ENCODE measurements at places on chromosomes 4 and X.

DNA sequence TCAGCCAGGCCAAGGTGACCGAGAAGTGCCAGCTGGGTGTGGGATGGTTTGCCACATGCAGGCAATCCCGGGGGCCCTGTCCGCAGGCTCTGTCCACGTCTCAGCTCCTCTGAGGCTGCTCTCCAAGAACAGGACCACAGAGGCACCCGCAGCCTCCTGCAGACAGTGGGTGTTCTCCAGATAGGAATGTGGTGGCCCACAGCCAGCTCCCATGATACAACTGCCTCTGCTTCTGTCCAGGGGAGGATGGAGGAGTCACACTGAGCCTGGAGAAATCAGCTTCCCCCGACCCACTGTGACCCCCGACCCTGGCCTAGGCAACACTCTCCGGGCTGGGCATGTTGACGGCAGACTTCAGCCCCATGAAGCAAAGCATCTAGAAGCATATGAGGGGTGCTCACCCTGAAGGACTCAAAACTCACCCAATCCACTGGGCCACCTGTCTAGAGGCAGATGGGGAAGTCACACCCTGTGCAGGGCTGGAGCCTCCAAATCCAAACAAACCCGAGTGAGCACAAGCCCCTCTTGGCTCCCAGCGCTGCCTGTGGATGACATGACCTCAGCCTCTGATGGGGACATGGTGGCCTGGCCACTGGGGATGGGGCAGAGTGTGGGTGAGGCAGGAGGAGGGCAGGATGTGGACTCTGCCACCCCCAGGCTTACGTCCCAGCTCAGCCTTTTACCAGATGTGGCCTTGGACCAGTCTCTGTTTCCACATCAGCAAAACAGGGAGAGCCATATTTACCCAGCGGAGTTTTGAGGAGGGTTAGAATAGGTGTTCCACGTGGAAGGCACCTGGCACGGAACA is 102.3 kb downstream of the PSAPL1 start:
- peak; percentile 14 for DNase-seq

DNA sequence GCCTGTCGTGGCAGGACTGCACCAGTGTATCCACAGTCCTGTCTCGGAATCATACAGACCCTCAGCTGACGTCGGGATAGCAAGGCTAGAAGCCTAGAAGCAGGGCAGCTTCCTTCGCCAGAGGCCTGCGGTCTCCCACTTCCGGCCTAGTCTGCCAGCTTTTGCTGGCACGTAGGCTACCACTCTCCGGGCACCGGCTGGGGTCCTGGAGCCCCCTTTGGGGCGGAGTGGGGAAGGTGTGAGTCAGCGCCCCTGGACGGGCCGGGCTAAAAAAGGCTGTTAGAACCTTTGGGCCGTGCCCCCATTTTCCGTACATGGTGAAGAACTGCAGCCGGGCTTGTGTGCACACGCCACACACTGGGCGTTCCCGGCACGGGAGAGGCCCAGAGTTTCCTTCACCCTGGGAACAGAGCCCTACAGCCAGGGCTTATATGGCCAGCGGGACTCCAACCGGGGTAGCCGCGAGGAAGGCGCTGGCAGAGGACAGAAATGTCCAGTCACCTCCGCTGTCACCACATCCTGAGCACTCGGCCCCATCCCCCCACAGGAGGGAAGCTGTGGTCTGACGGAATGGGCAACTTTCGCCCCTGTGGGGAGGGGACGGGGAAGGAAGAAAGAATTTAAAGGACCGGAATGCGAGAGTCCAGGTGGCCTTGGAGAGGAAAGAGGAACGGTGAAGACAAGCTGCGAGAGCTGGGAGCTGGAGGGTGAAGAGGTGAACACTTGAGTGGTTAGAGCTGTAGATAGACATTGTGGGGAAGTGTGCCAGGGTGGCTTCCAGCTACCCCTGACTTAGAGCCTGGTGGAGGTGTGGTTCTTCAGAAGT is 4.6 kb downstream of the MAGIX start:
- DNase-seq = no peak

GRCh38 chr4:7359400-7360062 is 75.2 kb downstream of the PSAPL1 start:
- no peak for DNase-seq

DNA sequence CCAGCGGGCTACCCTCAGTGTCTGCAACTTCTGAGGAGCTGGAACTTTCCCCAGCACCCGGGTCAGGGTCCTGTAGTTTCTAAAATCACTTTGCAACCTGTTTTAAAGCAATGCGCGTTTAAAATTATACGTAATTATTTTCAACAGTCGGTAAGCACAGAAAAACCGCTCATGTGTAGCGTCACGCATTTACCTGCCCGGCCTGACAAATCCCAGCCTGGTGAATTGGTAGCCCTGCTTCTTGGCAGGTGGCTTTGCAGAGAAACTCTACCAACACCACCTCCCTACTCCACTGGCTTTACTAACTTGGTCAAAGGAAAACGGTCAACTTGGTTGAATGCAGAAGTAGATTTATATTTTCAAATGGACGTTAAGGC is 640 bp downstream of the BANK1 start:
- no peak for DNase-seq

- no peak for DNase-seq
Observed at GRCh38 chr4:69875576-69875975, 15.6 kb upstream of the SULT1E1 start.

- no peak for DNase-seq
Observed at GRCh38 chr4:162149644-162150043, 14.2 kb downstream of the FSTL5 start.

DNA sequence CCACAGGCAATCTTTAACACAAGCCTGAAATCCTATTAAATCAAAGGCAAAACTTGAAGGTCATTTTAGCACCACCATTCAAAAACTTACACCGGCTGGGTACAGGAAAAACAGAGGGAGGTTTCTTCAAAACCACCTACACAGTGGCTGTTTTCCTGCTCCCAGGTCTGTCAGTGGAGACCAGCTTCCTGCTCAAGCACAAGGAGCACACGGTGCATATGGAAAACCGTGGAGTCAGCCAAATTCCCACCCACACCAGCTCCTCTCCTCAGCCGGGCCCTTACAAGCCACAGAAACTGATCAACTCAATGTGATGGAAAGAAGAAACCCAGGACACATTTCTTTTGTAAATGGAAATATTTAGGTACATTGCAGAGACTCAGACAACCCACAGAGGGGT is 14.3 kb upstream of the FAM241A start:
- DNase-seq = no peak

DNA sequence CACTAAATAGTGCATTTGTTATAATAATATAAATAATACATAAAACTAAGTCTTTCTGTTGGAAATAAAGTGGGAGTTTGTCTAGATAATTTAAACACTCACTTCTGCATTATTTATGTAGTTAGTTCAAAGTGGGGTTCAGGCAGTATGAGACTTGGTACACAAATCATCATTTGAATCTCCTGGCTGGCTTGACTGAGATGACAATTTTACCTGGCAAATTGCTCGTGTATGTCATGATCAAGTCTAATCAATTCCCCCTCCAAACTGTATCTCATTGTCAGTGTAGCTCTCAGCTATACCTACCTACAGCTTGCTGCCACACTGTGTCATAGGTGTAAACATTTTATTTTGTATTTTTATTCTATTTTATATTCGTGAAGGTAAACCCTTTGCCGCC is 563.4 kb upstream of the TENM3 start:
- no peak for DNase-seq

DNA sequence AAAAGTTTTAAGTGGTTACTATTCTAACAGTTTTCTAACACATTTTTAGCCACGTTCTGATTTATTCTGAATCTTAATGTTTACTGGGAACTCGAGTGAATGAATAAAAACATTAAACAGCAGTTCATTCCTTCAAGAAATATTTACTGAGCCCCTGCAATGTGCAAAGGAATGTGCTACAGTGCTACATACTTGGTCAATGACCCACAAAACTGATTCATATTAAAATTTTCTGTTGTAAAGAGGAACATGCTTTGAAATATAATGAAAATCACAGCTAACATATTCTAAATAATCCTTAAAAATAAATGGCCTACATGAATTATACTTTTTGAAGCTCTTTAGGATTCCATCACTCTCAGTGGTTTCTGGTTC is 78.7 kb downstream of the ARAP2 start:
- DNase-seq = no peak

DNA sequence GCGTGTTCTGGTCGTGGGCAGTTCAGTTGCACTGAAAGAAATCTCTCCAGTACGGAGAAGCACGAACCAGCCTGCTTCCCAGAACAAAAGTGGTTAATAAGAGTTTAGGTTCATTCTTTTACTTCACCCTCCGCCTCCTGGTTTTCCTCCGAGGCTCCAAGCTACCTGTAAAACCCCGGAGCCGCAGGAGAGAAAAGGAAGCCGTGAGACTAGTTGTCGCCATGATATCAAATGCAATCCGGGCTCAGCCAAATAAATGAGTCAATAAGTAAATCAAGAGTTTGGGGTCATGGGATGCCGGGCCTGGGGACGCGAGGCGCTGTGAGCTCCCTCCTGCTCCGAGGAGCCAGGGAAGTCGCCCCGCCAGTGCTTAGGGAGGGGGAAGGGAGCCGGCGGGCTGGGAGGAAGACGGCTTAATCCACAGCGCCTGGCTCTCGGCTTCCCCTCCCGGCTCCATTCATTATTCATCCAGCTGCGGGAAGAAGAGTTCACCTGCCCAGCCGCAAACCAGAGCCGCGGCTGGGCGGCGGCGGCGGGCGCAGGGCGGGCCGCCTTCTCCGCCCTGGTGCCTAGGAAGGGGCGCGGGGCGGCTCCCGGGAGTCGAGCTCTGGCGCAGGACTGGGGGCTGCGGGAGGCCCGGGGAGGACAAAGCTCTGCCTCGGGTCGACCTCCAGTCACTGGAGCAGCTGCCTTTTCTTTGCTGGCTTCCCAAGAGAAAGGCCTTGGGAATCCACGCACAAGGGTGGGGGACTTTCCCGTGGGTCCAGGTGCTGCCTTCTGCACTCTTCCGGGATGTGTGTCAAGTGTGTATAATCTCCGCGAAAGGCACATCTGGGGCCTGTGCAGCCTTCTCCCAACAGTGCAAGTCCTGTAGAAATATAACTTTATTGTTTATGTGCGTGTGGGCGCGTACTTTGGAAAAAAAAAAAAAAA is 1.7 kb downstream of the FRAS1 start:
- DNase-seq = peak; percentile 47

DNA sequence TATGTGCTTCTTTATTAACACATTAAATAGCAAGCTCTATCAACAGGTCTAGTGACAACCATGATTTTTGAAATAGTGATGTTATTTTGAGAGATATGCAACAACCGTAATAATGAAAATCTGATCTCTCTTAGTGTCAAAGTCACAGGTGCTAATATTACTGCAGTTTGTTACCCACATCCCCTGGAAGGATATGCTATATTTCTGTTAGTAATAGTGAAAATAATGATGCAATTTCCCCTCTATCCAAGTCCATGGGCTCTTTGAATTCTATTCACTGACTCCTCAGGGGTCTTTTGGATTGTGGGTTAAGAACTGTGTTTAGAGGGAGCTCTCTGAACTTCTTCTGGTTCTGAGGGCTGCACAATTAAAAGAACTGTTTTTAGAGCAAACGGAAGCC is 3.0 kb upstream of the HSD17B10 start:
- no peak for DNase-seq

DNA sequence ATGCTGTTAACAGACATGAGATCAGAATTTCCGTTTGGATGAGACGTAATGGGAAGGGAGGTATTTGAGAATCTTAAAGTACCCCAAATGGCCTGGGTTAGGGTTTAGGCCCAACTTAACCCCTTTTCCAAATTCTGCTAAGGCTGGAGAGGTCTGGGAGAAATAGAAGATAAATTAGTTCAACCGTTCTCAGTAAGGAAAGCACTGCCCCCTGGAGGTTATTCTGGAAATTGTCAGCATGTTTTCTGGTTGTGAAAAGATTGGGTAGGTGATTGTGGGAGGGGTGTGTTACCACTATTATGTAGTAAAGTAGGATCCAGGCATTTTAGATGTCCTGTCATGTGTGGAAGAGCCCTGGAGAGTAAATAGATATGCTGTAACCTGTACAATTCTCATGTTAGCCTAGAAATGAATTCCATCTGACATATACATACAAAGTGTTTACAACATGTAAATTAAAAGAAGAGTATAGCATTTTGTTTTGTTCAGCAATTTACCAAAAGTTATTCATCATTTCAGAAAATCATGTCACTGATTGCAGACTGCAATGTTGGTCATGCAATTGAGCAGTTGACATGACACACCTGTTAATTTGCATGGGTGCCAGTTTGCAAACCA is 26.8 kb upstream of the GRXCR1 start:
- DNase-seq = peak; percentile 26

GRCh38 chr4:158938220-158939044 is 164.4 kb upstream of the RAPGEF2 start:
- no peak for DNase-seq

DNA sequence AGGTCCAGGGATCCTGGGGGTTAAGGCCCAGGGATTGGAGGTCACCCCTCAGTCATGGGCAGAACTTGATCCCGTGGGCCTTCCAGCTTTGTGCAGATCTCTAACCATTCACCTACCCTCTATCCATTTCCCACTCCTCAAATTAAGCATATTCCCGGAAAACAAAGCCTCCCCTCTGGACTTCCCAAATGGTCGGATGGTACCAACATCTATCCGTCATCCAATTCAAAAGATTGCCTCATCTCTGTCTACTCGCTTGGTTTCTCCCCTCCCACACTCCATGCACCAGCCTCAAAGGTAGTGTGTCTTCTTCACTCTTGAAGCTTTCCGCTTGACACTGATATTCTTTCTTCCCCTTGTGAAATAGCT is 473 bp upstream of the BCLAF3 start:
- no peak for DNase-seq

GRCh38 chr4:119873132-119873531 is 193.5 kb downstream of the MAD2L1 start:
- no peak for DNase-seq

DNA sequence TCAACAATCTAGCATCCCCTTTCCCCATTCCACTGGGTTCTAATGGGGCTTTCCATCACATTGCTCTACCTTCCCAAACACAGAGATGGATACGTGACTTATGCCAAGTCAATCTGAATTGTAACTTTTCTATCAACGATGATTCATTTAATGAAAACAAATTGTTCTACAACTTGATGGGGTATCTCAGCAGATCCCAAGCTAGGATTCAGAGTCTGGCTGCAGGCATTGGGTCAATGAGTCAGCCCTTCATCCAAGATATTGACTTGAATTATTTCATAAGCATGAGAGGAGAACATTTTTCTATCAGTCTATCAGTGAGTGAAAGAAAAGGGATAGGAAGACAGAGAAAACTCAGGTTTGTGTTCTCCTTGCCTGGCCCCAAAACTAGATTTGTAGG is 15.0 kb upstream of the HPGDS start:
- DNase-seq = no peak

DNA sequence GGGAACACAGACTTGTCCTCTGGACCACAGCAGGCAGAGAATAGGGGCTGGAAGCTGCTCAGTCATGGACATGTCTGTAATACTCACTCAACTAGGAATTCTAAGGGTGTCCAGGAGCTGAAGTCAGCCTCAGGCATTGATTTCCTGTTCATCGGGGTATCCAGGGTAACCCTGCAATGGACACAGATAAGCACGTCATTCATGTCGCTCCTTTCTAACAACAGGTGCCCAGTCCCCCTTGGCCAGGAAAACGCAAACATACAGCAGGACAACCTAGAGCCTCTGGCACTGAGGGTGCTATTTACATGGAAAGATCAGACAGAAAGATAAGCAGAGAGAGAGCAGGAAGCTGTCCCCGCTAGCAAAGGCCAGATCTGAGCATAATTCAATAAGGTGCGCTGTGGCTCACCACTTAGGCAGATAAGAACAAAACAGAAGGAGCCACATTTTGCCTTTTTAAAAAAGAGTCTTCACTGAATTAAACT is 21.3 kb downstream of the QDPR start:
- no peak for DNase-seq

GRCh38 chr4:21554066-21554465 is 394.5 kb downstream of the KCNIP4 start:
- DNase-seq = no peak

- DNase-seq = no peak
Observed at GRCh38 chrX:149682031-149682430, 29.8 kb upstream of the MAGEA11 start.

All from RWPE1 (cell line).